CD8-positive, alpha-beta memory T cell (primary cell): ENCODE measurements at places on chromosomes 16 and 17. TPM values are rescaled to one million over a fixed set of nuclear protein-coding genes. Genes with fewer than 3 reads are reported as not detected.

The NUDT16L1 gene
- 47.7 TPM for total RNA-seq

The WDR81 gene
- 23.7 TPM for total RNA-seq

The OSBPL7 gene
- 16.9 TPM for total RNA-seq

The AOC3 gene
- 1.0 TPM for total RNA-seq

- no peak overlapping the region for H3K4me3 ChIP-seq
- no peaks in the 10 kb centered on the region for H3K27me3 ChIP-seq
- H3K4me1 ChIP-seq, result peaks cover 6% of the 10 kb centered on the region
- DNase-seq, result no peak
Measured at GRCh38 chr16:23494188-23494587, 16.1 kb downstream of the GGA2 start.

GRCh38 chr17:18327093-18327492 lies 12.0 kb downstream of the SMCR8 start:
- H3K36me3 ChIP-seq, result peaks cover 51% of the 10 kb centered on the region
- H3K4me3 ChIP-seq, result no peak overlapping the region
- no peak overlapping the region for H3K27ac ChIP-seq
- H3K27me3 ChIP-seq, result no peaks in the 10 kb centered on the region
- peaks cover 9% of the 10 kb centered on the region for H3K4me1 ChIP-seq

DNA sequence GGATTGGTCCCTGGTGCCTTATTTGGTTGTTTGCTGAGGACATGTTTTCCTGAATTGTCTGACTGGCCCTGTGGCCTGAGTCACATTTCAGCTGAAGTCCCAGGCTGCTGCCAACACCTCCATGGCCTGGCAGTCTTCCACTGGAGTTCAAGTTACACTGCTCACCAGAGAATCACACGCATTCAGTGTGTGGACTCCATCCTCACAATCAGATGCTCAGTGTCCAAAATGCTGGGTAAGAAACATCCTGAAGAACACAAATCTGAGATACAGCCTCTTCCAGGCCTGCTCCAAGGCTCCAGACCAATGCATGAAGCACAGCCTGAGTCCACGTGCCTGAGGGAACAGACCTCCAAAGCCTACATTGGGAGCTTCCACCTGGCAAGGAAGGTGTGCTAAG lies 19.2 kb downstream of the CD300LB start:
- H3K27me3 ChIP-seq, result peaks cover 5% of the 10 kb centered on the region
- no peak overlapping the region for H3K4me3 ChIP-seq
- H3K27ac ChIP-seq, result no peak overlapping the region
- H3K36me3 ChIP-seq, result no peaks in the 10 kb centered on the region
- no peaks in the 10 kb centered on the region for H3K4me1 ChIP-seq

- no peak overlapping the region for H3K27ac ChIP-seq
- no peaks in the 10 kb centered on the region for H3K36me3 ChIP-seq
- no peaks in the 10 kb centered on the region for H3K27me3 ChIP-seq
Measured at GRCh38 chr17:63623786-63624530, 1.7 kb downstream of the MAP3K3 start.

- H3K4me1 ChIP-seq, result no peaks in the 10 kb centered on the region
- H3K36me3 ChIP-seq, result no peaks in the 10 kb centered on the region
Measured at GRCh38 chr17:5784791-5785190, 200.5 kb upstream of the NLRP1 start.

GRCh38 chr17:8583954-8584353 lies 46.6 kb downstream of the MYH10 start:
- H3K27me3 ChIP-seq, result no peaks in the 10 kb centered on the region
- H3K4me3 ChIP-seq, result no peak overlapping the region
- DNase-seq, result no peak
- H3K4me1 ChIP-seq, result no peaks in the 10 kb centered on the region
- no peaks in the 10 kb centered on the region for H3K36me3 ChIP-seq

- H3K4me3 ChIP-seq, result no peak overlapping the region
- H3K27ac ChIP-seq, result no peak overlapping the region
- DNase-seq, result no peak
- no peaks in the 10 kb centered on the region for H3K4me1 ChIP-seq
- H3K27me3 ChIP-seq, result no peaks in the 10 kb centered on the region
- peaks cover 5% of the 10 kb centered on the region for H3K36me3 ChIP-seq
Measured at GRCh38 chr17:82086941-82087906, 10.8 kb downstream of the FASN start.

GRCh38 chr17:28405632-28406472 lies at the start of gene SLC46A1:
Gene SLC46A1 (minus strand): TSS chr17:28406212. CDS start chr17:28406114, 98 bp downstream.
- no peaks in the 10 kb centered on the region for H3K27me3 ChIP-seq
- no peaks in the 10 kb centered on the region for H3K36me3 ChIP-seq
- peaks cover 6% of the 10 kb centered on the region for H3K4me1 ChIP-seq
- H3K27ac ChIP-seq, result no peak within 1 kb of the TSS
- peak within 1 kb of the TSS; percentile 56 for H3K4me3 ChIP-seq
- DNase-seq, result peak; percentile 6

- H3K27ac ChIP-seq, result peak overlapping the region; percentile 73
- H3K27me3 ChIP-seq, result no peaks in the 10 kb centered on the region
- peaks cover 15% of the 10 kb centered on the region for H3K36me3 ChIP-seq
- H3K4me1 ChIP-seq, result peaks cover 75% of the 10 kb centered on the region
Measured at GRCh38 chr17:78356101-78356713, 3.7 kb downstream of the SOCS3 start.

- no peaks in the 10 kb centered on the region for H3K27me3 ChIP-seq
- H3K27ac ChIP-seq, result no peak overlapping the region
- DNase-seq, result no peak
- H3K36me3 ChIP-seq, result no peaks in the 10 kb centered on the region
- H3K4me1 ChIP-seq, result no peaks in the 10 kb centered on the region
Measured at GRCh38 chr17:15006421-15007128, 258.6 kb downstream of the PMP22 start.

DNA sequence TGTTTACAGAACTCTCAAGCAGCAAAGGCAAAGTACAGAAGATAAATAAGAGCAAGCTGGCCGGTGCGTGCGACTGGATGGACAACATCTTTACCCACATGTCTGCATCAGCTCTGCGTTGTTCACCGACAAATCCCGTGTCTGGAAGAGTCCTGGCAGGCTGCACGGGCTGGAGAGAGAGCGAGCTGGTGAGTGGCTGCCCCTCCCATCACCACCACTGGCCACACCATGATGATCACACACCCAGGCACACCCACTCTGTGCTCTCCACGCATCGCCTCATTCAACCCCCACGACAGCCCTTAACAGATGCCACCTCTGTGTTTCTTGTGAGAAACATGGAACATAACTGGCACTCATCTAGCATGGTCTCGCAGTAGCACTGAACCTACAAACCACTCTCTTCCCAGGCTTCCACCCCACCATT lies 59.2 kb downstream of the ANKRD11 start:
- H3K4me3 ChIP-seq, result no peak overlapping the region
- DNase-seq, result no peak
- no peaks in the 10 kb centered on the region for H3K36me3 ChIP-seq

GRCh38 chr16:69444873-69445517 lies 20.6 kb downstream of the CYB5B start:
- peaks cover 19% of the 10 kb centered on the region for H3K4me1 ChIP-seq
- no peak for DNase-seq
- H3K4me3 ChIP-seq, result peak overlapping the region; percentile 46
- no peaks in the 10 kb centered on the region for H3K27me3 ChIP-seq
- peaks cover 12% of the 10 kb centered on the region for H3K36me3 ChIP-seq
- H3K27ac ChIP-seq, result peak overlapping the region; percentile 69

DNA sequence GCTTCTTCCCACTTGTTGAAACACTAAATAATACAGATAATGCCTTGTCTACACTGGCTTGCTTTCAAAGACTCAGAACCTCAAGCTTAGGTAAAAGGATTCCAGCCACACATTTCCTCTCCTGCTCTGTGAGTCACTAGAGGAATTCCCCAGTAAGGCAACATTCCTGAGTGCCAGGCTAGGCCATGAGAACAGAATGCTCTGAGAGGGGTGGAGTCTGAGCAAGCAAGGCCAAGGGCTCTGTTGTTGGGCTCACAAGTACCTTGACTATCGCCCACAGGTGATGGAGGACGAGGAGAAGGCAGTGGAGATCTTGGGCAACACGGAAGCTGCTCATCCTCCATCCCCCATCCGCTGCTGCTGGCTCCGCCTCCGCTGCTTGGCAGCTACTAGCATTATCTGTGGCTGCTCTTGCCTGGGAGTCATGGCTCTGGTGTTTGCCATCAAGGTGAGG lies 6.7 kb upstream of the PHKG2 start:
- DNase-seq, result no peak
- H3K4me1 ChIP-seq, result no peaks in the 10 kb centered on the region
- H3K27me3 ChIP-seq, result no peaks in the 10 kb centered on the region
- peaks cover 25% of the 10 kb centered on the region for H3K36me3 ChIP-seq

GRCh38 chr17:77926981-77927380 lies 31.5 kb upstream of the TNRC6C start:
- peaks cover 12% of the 10 kb centered on the region for H3K4me1 ChIP-seq
- H3K4me3 ChIP-seq, result no peak overlapping the region
- H3K36me3 ChIP-seq, result no peaks in the 10 kb centered on the region
- no peak overlapping the region for H3K27ac ChIP-seq
- H3K27me3 ChIP-seq, result peaks cover 6% of the 10 kb centered on the region

DNA sequence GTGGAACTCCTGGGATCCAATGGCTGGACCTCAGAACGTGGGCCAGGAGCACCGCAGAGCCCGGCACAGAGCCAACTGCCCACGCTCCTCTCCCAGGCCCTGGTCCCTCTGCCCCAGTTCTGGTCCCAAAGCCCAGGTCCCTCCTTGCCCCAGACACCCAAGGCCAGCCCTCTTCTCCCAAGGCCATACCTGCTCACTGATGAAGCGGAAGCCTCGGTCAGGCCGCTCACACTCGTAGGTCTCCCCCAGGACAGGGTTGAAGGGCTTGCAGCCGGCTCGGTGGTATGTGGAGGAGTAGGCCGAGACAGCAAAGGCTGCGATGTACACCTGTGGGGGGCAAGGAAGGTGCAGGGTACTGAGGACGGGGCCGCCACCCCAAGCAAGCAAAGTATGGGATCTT lies 8.5 kb downstream of the OSBPL7 start:
- peak; percentile 28 for DNase-seq
- H3K4me1 ChIP-seq, result no peaks in the 10 kb centered on the region
- no peaks in the 10 kb centered on the region for H3K27me3 ChIP-seq
- peaks cover 40% of the 10 kb centered on the region for H3K36me3 ChIP-seq
- H3K4me3 ChIP-seq, result no peak overlapping the region

DNA sequence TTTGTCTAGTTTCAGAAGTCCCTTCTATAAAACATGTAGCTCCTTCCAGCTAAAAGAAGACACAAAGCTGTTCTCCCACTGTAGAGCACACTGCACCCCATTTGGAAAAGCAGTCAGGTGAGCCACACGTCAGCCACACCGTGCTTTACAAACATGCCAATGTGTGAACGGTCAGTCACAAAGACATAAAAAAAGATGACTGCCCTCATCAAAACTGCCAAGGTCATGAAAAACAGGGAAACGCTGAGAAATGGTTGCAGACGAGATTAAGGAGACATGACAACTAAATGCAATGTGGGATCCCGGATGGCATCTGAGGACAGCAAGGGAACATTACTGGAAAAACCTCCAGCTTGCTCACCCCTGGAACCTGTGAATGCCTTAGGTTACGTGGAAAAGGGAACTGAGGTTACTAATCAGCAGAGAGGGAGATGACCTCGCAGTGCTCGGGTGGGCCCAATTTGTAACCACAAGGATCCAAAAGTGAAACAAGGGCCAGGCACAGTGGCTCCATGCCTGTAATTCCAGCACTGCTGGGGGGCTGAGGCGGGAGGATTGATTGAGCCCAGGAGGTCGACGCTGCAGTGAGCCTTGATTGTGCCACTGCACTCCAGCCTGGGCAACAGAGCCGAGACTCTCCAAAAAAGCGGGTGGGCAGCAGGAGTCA lies 8.1 kb downstream of the ANKRD11 start:
- H3K27me3 ChIP-seq, result no peaks in the 10 kb centered on the region
- H3K4me3 ChIP-seq, result no peak overlapping the region
- H3K4me1 ChIP-seq, result peaks cover 92% of the 10 kb centered on the region
- no peaks in the 10 kb centered on the region for H3K36me3 ChIP-seq
